Gastroesophageal sphincter (tissue), 4 donors: ENCODE measurements at places on chromosomes 2 and 18.

DNA sequence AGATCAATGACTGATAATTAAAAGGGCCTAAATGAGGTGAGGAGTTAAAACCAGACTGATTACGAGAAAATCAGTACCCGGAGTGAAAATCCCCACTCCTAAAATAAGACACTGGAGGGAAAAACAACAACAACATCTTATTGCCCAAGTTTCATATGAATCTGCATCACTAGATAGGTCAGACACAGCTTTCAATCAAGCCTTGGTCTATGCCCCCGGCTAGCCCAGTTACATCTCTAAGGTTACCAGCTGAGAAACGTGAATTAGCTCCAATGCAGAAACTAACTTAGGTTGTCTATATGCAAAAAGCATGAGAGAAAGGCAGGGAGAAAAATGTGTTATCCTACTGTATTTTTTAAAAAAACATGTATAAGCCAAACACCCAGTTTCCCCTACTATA, 53.7 kb downstream of the ROCK2 start:
- no peak for ATAC-seq

GRCh38 chr2:69306393-69306821, 80.6 kb downstream of the GFPT1 start:
- ATAC-seq = no peak

GRCh38 chr18:13566941-13567746, 159.2 kb downstream of the FAM210A start:
- ATAC-seq = peak; percentile 59

- no peak for ATAC-seq
Measured at GRCh38 chr2:132477962-132478361, 61.4 kb downstream of the GPR39 start.

GRCh38 chr2:59395119-59395518, 1154.0 kb upstream of the FANCL start:
- ATAC-seq = no peak

DNA sequence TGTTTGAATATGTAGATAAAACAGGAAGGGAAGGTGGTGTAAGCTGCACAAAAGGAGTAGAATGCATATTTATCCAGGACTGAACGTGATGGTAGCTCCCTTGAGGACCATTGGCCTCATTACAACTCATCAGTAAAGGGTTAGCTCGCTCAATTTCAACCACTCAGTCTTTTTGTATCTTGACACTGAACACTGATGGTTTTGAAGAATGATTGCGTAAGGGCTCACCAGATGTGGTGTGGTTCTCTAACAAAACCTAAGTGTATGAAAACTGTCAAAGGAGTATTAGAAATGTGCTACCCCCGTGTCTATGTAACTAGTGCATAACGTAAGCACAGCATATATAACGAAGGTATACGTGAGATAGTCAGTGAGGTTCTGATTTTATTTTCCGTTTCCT, 272.4 kb upstream of the THSD7B start:
- no peak for ATAC-seq

- peak; percentile 39 for ATAC-seq
Measured at GRCh38 chr2:239181074-239181902, 219.5 kb downstream of the HDAC4 start.
